Cortex of kidney (tissue), 1 donor: ENCODE measurements at places on chromosomes 4 and X.

- DNase-seq: no peak
Observed at GRCh38 chr4:128916832-128917231, 107.3 kb downstream of the JADE1 start.

- no peak for DNase-seq
Observed at GRCh38 chrX:121093011-121093410, 45.6 kb downstream of the GLUD2 start.

- no peak for DNase-seq
Observed at GRCh38 chr4:15982842-15983524, 20.0 kb upstream of the FGFBP2 start.

DNA sequence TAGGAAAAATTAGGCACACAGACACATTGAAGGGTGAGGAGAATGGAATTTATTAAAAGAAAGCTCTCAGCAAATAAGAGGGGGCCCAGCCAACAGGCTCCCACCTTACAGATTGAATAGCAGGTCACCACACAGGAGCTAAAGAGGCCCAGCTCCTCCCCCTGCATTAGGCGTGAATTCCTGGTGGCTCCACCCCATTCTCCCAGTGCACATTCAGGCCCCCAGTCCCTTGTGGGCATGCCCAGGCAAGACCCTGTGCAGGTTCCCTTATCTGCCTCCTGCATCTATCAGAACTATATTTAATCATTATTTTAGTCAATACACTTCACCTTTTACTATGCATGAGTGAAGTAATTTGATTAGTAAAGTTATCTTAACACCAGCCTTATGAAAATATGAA lies 856.3 kb upstream of the NDST4 start:
- DNase-seq: no peak

GRCh38 chr4:79325864-79326328 lies at the start of gene NAA11:
Gene NAA11, minus strand, starts transcription at chr4:79326061. Its CDS starts 184 bp downstream, at chr4:79325877.
- no peak for DNase-seq

DNA sequence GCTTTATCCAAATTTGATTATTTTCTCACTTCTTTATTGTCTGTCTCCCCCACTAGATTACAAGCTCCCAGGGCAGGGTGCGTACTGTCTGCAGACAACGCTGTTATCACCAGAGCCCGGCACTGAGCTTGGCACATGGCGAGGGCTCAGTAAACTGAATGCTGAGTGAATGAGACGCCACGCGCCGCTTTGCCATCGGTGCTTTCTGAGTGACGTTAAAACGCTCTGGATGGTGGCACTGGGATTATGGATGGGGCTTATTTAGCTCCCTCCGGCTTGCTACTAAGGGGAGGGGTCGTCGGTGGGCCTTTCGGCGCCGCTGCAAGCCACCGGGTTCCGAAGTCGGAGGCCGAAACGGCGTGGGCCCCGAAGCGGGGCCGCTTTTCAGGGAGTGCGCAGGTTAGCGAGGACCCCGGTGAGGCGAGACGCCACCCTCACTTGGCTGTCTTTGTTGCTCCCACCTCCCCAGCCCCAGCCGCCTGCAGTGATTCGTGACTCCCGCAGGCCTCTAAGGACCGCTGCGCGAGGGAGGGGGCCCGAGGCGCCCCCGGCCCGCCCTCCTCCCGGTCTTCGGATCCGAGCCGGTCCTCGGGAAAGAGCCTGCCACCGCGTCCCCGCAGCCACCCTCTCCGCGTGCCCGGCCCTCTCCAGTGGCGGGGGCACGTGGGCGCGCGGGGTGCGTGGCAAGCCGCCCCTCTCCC lies 569 bp upstream of the FHL1 start:
- DNase-seq: no peak

DNA sequence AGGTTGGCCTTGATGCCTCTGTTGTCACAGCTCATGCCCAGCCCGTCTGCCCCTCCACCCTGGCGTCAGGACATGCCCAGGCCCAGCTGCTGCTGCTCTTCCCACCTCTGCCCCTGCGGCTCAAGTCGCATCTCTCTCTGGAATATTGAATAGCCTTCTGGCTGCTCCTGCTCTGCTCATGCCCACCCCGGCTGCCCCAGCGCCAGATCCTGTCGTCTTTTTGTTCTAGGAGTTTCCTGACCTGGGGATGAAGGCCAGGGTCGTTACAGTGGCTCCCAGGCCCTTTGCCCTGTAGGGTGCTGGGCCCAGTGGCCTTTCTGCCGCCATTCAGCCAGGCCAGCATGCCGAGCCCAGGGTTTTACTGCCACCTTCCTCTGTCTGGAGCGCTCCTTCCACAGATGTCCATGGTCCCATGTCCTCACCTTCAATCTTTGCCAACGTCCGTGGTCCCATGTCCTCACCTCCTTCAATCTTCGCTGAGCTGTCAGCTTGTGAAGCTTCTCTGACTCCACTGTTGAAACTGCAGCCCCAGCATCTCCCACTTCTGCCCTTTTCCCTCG lies 9.7 kb downstream of the MAEA start:
- no peak for DNase-seq

- DNase-seq: no peak
Observed at GRCh38 chr4:152460488-152460887, 75.4 kb downstream of the FBXW7 start.

GRCh38 chrX:27746516-27746915 lies 61.3 kb upstream of the MAGEB10 start:
- no peak for DNase-seq

- no peak for DNase-seq
Observed at GRCh38 chr4:93299118-93299517, 529.4 kb upstream of the ATOH1 start.

DNA sequence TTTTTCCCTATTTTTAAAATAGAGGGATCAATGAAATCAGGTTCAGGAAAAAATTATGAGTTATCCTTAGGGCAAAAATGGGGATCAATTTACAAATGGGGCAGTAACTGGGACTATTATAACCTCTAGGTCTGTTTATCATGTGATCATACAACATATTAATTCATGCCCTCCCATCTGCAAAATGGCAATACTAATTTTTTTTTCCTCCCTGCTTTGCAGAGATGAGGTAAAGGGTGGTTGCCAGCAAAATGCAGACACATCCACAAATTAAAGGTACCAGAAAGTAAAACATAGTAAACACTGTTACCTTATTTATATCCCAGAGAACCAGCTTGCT lies 467 bp downstream of the HSD17B11 start:
- no peak for DNase-seq

- no peak for DNase-seq
Observed at GRCh38 chr4:2811830-2812611, 19.1 kb downstream of the SH3BP2 start.

- no peak for DNase-seq
Observed at GRCh38 chrX:130174045-130174704, 2.4 kb downstream of the RAB33A start.

DNA sequence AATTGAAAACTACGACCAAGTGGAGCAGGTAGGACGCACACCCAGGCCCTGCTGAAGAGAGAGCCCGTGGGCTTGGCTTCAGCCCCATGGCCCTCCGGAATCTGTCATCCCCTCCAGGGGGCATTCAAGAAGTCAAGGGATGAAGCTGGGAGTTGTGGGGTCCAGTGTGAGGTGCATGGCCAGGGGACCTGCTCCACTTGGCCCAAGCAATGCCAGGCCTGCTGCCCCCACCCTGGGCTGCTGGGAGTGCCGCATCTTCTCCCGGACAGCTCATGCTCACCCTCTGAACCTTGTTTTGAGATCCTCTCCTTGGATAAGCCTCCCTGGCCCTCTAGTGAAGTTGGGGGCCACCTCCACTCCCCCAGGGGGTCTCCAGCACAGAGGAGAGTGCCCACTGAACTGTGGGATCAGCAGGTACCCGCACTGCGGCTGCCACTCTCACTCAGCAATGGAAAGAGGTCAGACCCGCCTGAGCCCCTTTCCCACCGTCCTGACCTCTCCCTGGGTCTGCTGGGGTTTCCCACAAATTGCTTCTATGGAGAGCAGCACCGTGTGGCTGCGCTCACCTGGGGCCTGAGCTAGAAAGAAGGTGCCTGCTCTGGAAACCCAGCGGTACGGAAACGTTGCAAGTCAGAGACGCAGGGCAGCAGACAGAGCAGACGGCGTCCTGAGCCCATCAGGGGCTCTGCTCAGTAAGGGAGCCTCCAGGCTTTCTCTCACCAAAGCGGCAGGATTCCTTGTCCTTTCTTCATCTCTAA lies 5.0 kb upstream of the ABLIM2 start:
- DNase-seq: no peak

- no peak for DNase-seq
Observed at GRCh38 chr4:142144813-142145212, 508.4 kb downstream of the IL15 start.

DNA sequence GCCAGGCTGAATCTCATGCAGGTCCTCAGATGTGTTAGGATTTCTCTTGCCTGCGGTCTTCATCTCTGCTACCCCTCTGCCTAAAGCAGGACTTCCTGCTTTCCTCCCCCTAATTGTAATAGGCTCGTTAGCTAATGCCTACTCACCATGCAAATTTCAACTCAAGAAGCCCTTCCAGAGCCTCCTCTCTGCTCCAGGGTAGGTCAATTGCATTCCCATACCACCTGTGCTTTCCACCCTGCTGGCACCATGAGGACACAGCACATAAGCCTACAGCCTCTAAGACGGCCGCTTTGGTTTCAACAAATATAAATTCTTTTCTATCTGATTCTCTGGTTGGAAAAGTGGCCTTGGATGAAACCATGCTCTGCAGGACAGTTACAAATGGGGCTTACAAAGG lies 93.9 kb downstream of the QDPR start:
- DNase-seq: no peak

DNA sequence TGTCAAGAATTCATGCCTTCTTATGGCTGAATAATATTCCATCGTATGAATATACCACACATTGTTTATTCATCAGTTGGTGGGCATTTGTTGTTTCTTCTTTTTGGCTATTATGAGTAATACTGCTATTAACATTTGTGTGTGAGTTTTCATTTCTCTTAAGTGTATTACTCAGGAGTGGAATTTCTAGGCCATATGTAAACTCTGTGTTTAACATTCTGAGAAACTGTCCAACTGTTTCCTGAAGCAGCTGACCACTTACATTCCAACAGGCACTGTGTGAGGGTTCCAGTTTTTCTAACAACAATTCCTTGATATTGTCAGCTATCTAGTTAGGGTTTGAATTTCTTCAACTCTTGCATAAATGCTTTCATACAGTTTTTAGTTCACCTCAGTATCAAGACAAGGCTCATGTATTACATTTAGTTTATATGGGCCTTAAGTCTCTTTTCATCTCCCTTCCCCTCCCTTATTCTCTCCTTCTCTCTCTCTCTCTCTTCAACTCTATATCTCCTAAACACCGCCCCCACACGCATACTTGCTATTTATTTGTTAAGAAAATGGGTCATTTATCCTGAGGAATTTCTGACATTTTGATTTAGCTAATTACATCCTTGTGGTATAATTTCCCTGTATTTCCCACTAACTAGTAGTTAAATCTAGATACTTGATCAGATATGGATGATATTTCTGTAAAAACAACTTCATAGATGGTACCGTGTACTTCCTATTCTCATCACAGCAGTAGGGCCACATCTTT lies 77.4 kb downstream of the WDR19 start:
- no peak for DNase-seq

- no peak for DNase-seq
Observed at GRCh38 chrX:115616943-115617563, 56.1 kb downstream of the PLS3 start.

GRCh38 chrX:69285881-69286564 lies 120.8 kb upstream of the PJA1 start:
- DNase-seq: no peak

GRCh38 chrX:119266364-119266995 lies 30.4 kb downstream of the PGRMC1 start:
- no peak for DNase-seq

- DNase-seq: no peak
Observed at GRCh38 chrX:123756320-123756719, 23.5 kb upstream of the THOC2 start.

DNA sequence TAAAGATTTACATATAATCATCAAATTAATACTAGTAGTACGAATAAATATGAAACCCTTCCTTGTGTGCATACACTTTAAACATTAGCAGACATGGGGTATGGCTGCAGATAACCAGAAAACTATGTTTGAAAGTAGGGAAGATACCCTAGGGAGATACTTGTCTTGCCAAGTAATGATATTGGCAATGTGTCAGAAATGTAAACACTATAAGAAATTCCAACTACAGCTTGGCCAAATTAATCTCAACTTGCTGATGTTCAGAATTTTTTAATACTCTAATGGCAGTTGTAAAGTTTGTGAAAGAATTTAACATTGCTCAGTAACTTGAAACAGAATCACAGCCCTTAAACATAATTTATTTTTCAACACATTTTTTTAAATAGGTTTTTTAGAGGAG lies 27.4 kb upstream of the HPGD start:
- no peak for DNase-seq

DNA sequence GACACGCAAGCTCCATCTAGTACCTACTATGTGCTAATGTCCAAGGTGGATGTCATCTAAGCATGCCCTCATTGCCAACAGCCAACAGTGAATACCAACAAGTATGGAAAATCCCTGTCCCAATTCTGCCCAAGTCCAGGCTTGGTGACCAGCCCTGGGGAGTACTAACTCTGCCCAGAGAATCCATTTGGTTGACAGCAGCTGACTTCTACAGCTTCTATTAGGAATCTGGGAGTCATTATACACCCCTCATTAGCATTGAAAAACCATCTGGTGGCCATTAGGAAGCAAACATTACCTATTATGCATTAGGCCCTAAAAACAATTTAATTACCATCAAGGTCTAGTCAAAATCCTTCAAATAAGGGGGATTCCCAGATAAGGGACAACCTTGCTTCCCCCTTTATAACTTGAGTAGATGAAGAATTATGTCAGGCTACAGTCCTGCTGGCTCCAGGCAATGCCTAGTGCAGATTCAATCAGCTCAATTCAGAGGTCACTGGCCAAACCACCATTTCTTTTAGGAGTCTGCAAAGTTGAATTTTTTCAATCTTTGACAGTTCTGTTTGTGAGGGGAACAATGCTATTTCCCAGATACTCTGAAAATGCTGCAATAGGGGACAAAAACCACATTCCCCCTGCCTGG lies 228.0 kb upstream of the LDB2 start:
- DNase-seq: no peak

DNA sequence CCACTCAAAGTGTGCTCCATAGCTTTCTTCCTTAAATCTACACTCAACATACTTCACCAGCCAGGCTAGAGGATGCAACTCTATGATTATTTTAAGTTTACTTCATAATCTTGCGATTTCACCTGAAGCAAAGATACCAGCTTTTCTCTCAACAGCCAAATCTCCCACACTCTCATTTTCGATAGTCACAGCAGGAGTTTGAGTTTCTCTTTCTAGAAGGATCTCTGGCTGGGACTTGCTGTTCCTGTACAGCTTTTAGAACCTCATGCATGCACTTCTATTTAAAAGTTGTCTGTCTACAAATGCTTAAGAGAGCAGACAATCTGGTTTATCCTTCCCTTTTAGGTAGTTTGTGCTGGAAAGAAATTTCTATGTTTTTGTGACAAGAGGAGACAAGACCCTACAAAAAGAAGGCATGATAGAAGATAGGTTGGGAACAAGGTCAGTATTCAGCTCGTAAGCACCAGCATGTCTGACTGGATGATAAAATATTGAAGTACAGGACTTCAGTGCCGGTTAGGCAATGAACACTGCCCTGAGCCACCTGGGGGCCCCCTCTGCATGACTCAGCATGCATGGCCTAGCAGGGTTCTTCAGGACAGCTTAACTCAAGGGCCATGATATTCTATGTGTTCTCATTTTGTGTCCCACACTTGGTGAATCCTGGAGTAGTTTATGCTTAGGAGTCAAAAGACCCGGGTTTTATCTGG lies 65.6 kb downstream of the ATXN3L start:
- no peak for DNase-seq

GRCh38 chr4:32790803-32791202 lies 2070.6 kb downstream of the PCDH7 start:
- no peak for DNase-seq

- no peak for DNase-seq
Observed at GRCh38 chr4:138005486-138005885, 236.7 kb downstream of the SLC7A11 start.
